ENCODE measurements at places on chromosomes 2 and 18.

GRCh38 chr2:59881218-59881617, 672.2 kb downstream of the BCL11A start:
- no peak for DNase-seq

GRCh38 chr2:42438685-42439084, 55.1 kb downstream of the KCNG3 start:
- DNase-seq, result no peak

- no peak for DNase-seq
Measured at GRCh38 chr2:120257522-120257921, 4.9 kb downstream of the RALB start.

- DNase-seq, result no peak
Measured at GRCh38 chr2:99821984-99822383, 320.4 kb downstream of the AFF3 start.

Measured in H54 (cell line).